ENCODE measurements at places on chromosomes 11 and 22.

DNA sequence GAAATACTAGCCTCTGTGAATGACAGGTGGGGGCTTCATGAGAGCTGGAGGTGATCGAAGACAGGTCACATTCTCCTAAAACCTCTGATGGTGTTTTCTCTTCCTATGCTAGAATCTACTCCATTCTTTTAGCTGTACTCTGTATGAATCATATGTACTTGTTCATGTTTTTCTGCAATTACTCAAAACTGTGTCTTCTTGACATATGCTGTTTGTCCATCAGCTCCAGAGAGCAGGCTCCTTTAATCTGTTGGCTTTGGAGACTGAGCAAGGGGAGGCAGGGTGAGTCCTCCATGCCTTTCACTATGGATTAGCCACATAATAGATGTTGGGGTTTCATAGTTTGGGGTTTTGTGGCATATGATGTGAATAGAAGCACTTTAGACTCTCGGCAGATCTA, 598.8 kb downstream of the NTM start:
- no peak for DNase-seq

GRCh38 chr11:933142-933851, 7.6 kb downstream of the AP2A2 start:
- no peak for DNase-seq

DNA sequence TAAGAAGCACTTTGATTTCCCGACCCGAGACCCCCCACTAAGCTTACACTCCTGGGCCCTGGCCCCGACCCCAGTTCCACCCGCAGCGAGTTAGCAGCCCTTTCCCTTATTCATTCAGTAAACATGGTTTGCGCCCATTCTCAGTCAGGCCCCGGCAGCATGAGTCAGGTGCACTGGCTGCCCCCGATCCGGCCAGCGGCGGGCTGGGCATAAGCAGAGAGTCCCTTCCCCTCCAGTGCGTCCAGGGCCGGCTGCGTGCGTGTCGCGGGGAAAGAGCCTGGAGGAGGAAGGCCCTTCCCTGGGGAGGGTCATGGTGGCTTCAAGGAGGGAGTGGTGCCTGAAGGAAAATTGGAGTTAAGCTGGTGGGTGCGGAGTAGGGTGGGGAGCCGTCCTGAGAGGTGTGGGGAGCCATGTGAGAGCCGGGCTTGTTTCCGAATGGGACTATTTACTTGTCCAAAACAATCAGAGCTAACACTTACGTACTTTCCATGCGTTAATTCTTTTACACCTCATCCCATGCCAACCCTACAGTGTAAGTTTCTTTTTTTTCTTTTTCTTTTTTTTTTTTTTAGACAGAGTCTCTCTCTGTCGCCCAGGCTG, 657 bp downstream of the IGHMBP2 start:
- peak; percentile 85 for DNase-seq

GRCh38 chr11:61830237-61831105, 2.4 kb downstream of the FADS2 start:
- DNase-seq = no peak

- peak; percentile 59 for DNase-seq
These were observed 87.5 kb downstream of the RRM1 start for GRCh38 chr11:4181782-4182721.

- no peak for DNase-seq
These were observed 35.0 kb downstream of the PPARA start for GRCh38 chr22:46185283-46185682.

- DNase-seq = no peak
These were observed 295.1 kb downstream of the MIAT start for GRCh38 chr22:26952451-26953011.

GRCh38 chr22:22928666-22929380, 41.2 kb downstream of the IGLL5 start:
- no peak for DNase-seq

- DNase-seq = no peak
These were observed 243.7 kb upstream of the TBCEL start for GRCh38 chr11:120780239-120780638.

- no peak for DNase-seq
These were observed 7.0 kb downstream of the HPS5 start for GRCh38 chr11:18314784-18315523.

DNA sequence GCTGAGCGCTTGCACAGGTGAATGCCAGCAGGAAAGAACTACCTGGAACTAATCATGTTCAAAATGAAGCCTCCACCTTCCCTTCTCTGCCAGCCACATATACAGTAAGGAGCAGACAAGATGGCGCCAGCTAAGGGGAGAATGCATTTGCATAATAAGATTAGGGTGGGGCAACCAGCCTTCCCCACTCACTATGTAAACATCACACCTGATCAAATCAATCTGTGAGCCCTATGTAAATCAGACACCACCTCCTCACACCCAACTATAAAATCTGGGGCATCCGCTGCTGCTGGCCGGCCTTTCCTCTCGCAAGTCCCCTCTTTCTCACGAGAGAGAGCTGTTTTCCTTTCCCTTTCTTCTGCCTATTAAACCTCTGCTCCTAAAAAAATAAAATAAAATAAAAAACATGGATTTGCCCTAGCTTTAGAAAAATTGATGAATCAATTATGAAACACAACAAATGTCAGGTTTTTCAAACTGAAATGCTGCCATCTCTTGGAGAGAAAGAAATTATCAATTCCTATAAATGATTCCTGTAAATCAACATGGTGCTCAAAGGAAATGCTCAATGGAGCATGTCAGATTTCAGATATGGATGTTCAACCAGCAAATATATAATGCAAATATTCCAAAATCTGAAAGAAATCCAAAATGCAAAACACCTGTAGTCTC, 108.9 kb downstream of the SGSM3 start:
- no peak for DNase-seq

DNA sequence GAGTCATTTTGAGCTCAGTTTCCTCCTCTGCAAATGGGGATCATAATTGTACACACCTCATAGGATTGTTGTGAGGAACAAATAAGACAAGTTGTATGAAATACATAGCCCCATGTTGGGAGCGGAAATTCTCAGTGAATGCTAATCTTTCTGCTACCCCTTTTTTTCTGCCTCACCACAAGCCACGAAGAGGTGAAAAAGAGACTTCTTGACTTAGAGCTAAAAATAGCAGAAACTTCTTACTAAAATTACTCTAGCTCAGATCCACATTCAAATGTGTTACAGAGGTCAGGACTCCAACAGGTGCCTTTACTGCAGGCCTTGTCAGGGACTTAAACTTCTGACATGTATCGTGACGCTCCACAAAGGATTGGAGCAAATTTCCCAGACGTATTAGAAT, 128.5 kb downstream of the MIAT start:
- DNase-seq = no peak

DNA sequence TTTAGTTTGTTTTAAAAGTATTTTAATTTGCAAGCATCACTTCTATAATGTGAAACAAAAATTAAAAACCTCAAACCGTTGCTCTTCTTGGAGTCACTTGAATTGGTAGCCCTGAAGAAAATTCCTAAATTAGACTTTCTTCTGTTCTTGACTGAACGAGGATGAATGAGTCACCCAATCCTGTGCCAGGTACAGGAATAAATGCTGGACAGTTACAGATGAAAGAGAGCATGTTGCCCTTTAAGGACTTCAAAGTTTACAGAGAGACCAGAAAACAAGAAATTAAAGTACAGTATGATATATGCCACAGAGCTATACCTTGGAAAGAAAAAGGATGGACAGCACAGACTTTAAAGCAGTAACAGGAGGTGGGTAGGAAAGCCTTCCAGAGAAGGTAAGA, 41.3 kb upstream of the CXCR5 start:
- no peak for DNase-seq

- DNase-seq = no peak
These were observed 140.4 kb upstream of the TBCEL start for GRCh38 chr11:120883404-120884080.

GRCh38 chr11:63503492-63503891, 2.4 kb upstream of the LGALS12 start:
- peak; percentile 11 for DNase-seq

DNA sequence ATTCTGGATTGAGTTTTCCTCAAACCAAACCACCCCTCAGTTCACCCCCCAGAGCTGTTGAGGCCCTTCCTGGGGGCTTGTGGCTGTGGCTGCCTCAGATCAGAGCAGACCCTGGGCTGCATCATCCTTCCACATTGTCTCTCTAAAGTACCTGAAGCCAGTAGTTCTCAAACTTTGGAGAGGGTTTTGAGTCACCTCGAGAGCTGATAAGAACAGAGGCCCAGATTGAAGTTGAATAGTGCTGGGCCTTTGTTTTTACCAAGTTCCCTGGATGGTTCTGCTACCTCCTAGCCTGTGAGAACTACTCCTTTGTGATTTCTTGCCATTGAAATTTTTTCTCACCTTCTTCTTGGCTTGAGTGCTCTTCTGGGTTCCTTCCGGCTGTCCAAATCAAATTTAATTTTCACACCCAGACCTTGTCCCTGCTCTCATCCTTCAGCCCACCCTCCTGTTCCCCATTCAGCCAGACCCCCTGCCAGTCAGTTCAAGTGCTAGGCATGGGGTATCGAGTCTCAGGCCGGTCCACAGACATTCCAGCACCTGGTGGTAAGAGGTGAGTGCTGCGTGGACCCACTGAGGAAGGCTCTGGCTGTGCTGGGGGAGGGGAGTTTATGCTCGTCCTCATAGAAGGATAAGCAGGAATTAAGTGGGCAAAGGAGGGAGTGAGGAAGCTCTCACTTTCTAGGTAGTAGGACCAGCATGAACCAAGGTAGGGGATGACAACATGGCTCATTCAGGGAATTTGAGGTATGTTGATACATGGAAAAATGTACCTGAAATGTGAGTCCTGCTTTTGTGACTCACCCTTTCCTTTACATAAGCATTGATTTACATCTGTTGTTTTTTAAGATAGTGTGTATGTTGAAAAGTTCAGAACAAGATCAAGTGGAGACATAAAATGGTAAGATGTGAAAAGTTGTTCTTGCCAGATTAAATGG, 116.5 kb downstream of the PTPRJ start:
- no peak for DNase-seq

DNA sequence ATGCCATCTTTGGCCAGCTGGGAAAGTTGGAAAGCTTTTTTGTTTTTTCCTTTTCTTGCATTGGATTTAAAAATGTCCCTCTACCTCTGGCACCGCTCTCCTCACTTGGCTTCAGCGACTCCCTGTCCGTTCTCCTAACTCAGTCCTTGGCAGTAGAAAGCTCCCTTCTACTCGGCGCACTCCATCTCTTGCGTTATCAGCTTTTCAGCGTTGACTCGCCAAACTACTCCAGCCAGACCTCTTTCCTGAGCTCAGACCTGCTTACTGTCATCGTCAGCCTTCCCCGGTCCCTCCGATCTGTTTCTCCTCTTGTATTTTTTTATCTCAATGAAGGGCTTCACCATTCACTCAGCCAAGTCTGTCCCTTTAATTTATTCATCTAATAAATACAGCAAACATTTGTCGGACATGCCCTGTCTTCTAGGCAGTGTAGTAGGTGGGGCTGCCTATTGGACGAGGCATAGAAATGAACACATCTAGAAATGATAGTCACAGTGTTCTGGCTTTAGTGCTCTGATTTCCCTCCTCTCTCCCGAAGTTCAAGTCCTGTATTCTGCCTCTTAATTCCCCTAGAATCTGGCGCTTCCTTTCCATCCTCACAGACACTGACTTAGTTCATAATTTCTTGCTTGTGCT, 839 bp downstream of the CEP164 start:
- DNase-seq = no peak

- no peak for DNase-seq
These were observed 26.1 kb downstream of the PTPRJ start for GRCh38 chr11:48006301-48006992.

DNA sequence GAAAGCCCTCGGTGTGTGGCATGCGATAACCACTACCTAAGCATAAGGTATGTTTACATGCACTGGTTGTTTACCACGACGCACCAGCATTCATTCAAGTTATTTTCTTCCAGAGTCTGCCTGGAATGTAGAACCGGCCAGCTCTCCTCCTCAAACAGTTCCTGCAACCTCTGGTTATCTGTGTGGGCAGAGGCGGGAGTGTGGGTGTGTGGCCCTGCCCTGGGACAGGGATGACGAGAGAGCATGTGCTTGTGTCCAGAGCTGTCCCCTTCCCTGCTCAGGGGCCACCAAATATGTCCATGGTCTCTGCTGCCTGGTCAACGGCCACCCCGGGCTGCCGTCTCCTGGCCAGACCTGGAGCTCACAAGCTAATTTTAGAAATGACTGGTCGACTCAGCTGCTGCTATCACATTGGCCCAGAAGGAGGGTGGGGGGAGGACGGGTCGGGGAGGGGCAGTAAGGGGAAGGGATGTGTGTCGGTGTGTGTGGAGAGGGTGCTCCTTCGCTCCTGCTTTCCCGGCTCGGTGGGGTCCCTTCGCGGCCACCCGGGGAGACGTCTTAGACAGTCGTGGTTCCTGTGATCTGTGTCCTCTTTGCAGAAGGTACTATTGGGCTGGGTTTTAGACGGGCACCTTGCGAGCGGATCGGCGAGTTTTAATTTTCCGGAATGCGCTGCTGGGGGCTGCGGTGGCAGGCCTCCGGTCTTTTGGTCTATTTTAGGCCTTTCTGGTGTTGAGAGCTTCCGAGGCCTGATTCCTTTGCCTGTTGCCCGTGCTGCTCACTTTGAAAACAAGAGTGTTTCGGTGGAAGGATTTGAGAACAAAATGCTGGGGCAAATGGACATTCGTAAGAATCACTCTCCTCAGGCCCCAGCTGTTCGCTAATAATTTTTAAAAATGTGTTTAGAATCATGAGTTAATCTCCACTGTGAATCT, at the start of gene MYO18B:
MYO18B (plus strand) TSS at position 497 of the 935 bp plus-strand sequence. CDS start 18,905 bp downstream, outside the sequence.
- no peak for DNase-seq

DNA sequence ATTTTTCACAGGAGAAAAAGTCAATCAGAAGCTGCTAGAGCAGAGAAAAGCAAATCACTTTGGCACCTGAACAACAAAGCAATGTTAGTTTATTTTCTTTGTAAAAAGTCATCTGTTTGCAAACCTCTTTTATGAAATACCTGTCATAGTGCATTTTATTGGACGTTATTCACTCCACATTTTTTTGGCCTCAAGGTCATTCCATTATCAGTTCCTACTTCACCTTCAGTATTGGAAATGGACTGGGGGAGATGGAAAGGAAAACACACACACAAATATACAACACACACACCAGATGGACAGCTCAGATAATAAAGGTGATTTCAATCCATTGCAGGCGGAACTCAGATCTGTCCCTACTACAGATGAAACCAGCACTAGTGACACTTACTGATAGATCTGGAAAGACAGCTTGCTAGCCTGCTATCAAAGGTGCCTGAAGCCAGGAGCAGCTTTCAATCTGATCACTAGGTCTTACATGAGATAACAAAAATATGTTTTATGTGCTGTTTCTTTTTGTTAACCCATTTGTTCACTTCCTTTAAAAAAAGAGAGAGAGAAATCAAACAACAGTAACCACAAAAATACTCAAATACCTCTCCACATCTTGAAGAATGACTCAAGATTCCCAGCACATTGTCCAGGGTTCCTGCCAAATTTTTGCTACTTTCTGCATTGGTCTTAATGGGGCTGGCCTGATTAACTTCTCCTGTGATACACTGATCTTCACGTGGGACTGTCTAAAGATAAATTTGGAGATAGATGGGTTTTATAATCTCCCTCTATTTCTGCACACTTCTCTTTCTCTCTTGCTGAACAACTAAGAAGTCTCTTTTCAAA, 844.3 kb upstream of the TENM4 start:
- no peak for DNase-seq

All from HuH-7.5 (cell line).